ENCODE measurements at places on chromosomes 11 and 22.

DNA sequence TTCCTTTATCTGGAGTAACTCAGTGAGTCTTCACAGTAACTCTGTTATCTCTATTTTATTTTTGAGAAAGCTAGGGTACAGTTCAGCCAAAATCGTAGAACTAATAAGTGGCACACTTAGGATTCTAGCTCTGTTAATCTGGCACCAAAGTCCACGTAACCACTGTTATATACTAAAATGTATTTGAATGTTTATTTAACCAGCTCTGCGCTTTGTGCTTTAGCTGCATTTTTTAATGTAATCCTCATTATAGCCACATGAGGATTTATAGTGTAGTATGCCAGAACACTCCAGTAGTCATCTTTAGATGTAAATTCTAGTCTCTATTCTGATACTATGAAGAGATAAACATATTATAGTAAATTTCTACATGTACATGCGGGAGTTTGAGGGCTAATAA, 36.8 kb downstream of the YAP1 start:
- no peak for DNase-seq

DNA sequence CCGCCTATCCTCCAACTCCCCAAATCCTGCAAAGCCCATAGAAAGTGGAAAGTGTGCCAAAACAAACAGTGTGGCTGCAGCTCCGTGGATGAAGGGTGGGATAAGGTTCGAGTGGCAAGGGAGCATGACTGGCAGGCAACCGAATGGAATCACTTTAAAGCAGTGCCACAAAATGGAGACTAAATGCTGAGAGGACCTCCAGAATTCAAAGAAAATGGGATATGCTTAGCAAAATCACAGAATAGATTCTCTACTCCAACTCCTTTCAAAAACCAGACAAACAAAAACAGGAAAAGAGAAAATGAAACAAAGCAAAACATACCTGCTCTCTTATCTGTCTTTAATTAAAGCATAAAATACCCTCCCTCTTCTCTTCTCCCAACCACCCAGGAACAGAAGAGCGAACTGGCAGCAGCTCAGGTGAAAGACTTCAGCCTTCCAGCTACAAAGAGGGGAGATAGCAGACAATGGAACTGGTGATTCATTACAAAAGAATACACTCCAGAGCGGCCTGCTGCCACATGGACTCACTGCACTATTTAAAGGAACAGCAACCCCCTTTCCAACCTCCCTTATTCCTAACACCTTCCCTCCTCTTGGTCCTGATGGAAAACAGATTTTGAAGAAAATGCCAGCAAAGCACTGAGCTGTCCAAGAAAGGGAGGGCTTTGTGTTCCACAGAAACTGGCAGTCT, 118.5 kb downstream of the APOL5 start:
- DNase-seq = peak; percentile 96

DNA sequence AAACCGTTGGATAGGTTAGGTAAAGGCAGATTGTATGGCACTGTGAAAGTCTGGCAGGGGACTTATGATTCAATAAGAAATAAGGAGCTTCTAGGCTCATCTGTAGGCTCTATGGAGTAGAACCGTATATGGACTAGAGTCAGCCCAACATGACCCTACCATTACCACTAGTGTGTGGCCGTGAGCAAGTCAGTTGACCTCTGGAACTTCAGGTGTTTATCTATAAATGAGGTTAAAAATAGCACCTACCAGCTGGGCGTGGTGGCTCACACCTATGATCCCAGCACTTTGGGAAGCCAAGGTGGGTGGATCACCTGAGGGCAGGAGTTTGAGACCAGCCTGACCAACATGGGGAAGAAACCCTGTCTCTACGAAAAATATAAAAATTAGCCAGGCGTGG, 4.4 kb downstream of the HINFP start:
- no peak for DNase-seq

DNA sequence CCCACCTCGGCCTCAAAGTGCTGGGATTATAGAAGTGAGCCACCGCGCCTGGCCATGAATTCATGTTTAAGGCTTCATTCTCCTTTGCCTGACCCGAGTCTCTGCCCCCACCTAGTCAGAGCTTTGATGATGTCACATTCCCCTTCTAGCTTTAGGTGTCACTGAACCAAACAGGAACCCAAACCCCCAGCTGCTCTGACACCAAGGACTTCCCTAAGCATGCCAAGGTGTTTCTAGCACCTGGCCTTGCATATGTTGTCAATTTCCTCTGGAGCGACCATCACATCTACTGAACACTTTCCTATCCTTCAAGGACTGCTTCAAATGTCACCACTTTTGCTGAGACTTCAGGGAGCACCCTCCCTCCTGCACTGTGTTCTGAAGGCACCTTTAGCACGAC, 2.3 kb downstream of the F2 start:
- no peak for DNase-seq

DNA sequence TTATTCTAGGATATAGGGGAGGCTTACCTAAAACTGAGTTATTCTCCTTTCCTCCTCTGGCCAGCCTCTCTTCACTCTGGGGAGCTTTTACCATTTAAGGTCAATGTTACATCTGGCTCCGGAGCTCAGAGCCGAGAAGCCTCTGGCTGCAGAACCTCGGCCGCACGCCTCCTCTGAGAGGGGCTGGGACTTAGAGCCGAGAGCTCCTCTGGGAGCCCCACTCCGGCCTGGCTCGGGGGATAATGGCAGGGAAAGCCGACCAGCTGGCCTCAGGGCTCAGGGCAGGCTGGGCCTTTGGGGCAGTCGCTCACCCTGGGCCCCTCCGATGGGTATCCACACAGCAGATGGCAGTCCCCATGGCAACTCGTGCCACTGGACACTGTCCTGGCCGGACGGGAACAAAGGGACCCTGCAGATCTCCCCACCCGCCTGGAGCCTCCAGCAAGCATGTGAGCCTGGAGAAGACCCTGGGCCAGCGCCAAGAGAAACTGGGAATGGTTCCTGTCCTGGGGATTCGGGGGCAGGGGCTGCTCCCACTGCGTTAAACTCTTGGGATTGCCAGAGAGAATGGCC, at the start of gene IRAG1:
Gene IRAG1 (minus strand): TSS at position 247 of the 573 bp plus-strand sequence. CDS start 153 bp downstream, at position 94.
- peak; percentile 34 for DNase-seq

GRCh38 chr11:43404836-43405479, 46.2 kb downstream of the TTC17 start:
- no peak for DNase-seq

GRCh38 chr22:19772673-19773469, 12.3 kb downstream of the TBX1 start:
- DNase-seq = no peak

DNA sequence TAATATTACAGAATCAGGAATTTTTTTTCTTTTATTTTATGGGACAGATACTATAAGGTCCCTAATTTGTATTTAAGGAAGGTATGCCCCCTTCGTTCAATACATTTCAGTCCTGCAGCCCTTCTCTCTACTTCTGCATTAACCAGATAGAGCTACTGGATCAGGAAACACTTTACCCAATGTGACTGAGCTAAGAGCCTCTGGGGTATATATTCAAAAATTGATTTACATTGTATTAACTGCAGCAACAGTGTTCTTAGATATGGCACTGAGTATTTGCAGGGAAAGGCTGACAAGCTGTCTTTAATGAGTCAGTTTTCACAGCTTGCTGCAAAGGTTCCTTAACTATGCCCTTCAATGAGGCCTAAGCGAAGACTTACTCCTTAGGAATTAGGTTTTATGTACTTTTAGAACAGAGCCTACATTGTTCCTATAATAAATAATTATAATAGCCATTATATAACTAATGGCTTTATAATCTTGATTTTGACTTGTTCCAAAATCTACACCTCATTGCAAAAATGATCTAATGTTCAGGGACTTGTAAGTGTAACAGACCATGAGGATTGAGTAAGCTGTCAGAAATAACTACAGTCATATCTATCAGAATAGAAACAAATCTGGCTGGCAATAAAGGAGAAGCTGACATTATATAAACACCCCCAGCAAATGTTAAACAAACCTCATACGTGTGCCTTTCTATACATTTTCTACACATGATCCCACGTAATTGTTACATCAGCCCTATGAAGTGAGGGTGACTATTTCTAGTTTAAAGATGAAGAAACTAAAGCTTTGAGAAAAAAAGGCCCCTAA, 55.0 kb downstream of the DDI1 start:
- DNase-seq = no peak

DNA sequence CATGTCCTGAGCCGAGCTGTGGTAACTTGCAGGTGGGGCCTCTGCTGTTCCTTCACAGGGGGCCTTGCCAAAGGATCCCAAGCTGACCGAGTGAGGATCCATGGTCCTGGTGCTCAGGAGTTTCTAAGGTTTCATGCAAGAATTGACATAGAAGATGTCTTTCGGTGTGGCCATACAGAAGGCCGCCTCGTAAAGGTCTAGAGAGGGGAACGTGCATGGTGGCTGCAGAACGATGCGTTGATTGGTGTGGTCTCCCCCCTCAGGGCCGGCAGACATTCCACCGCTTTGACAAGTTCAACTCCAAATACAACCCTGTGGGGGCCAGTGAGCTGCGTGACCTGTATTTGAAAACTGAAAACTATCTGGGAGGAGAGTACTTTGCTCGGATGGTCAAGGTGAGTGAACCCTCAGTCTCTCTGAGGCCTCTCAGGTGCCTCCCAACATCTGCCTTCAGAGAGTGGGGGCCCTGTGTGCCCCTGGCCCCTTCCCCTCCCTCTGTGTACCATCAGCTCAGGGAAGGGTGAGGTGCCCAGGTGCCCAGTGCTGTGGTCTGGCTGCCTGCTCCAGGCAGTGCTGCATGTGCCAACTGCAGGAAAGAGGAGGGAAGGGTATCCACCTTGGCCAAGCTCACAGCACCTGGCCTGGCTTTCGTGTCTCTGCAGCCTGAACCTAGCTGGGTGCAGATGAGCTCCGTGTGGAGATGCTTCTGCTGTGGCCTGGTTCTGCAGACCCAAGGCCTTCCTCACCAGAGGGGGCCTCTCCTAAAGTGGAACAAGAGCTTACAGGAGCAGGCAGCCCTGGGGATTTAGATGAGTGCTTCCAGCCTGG, 39.8 kb downstream of the AMPD3 start:
- no peak for DNase-seq

DNA sequence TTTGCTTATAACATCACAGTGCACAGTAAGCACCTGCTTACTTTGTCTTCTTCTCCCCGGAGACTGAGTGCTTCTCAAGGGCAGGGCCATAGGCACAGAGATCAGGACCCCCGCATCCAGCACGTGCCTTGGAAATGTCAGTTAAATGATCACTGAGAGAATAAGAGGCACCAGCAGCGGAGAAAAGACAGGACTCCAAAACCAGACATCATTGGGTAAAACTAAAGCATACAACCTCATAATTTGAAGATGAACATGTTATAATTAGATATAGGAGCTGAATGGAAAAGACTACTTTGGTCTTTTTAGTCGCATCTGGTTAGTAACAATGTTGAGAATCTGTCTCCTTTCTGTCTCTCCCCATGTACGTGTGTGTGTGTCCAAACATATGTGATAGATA, 1279.9 kb downstream of the LRRC4C start:
- DNase-seq = no peak

GRCh38 chr11:37333345-37333744, 735.3 kb upstream of the RAG2 start:
- no peak for DNase-seq

- no peak for DNase-seq
Measured at GRCh38 chr22:28023774-28024173, 104.7 kb upstream of the PITPNB start.

DNA sequence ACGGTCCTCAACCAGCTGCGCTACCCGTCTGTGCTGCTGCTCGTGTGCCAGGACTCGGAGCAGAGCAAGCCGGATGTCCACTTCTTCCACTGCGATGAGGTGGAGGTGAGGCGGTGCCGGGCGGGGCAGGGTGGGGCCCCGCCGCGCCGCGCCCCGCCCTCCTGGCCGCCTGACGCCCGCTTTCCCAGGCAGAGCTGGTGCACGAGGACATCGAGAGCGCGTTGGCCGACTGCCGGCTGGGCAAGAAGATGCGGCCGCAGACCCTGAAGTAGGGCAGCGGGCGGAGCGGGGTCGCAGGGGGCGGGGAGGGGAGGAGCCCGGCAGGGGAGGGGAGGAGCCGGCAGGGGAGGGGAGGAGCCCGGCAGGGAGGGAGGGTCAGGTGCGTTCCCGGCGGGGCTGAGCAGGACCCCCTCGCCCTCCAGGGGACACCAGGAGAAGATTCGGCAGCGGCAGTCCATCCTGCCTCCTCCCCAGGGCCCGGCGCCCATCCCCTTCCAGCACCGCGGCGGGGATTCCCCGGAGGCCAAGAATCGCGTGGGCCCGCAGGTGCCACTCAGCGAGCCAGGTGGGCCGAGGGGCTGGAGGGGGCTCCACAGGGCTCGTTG, 14.7 kb downstream of the EPS8L2 start:
- no peak for DNase-seq

- no peak for DNase-seq
Measured at GRCh38 chr11:12773591-12773990, 99.4 kb downstream of the TEAD1 start.

Data from fibroblast of mammary gland (primary cell).